ENCODE measurements at places on chromosomes 7 and 10.

DNA sequence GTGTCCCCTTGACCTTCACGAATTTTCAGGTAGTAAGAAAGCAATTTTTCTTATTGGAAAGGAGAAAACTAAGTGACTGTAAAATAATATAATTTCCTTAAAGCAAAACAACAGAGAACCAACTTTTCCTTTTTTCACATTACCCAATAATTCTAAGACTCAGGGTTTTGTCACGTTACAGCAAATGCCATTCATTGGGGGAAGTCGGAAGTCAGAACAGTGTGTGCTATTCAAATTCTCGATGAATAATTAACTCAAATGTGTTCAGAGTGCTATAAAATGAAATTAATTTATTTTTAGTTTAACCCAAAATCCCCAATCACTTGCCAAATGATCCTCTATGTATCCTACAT is 40.0 kb downstream of the DIP2C start:
- no peak for DNase-seq

GRCh38 chr10:55495555-55495954 is 694.5 kb upstream of the PCDH15 start:
- no peak for DNase-seq

GRCh38 chr10:53122281-53122680 is 349.7 kb upstream of the MBL2 start:
- no peak for DNase-seq

DNA sequence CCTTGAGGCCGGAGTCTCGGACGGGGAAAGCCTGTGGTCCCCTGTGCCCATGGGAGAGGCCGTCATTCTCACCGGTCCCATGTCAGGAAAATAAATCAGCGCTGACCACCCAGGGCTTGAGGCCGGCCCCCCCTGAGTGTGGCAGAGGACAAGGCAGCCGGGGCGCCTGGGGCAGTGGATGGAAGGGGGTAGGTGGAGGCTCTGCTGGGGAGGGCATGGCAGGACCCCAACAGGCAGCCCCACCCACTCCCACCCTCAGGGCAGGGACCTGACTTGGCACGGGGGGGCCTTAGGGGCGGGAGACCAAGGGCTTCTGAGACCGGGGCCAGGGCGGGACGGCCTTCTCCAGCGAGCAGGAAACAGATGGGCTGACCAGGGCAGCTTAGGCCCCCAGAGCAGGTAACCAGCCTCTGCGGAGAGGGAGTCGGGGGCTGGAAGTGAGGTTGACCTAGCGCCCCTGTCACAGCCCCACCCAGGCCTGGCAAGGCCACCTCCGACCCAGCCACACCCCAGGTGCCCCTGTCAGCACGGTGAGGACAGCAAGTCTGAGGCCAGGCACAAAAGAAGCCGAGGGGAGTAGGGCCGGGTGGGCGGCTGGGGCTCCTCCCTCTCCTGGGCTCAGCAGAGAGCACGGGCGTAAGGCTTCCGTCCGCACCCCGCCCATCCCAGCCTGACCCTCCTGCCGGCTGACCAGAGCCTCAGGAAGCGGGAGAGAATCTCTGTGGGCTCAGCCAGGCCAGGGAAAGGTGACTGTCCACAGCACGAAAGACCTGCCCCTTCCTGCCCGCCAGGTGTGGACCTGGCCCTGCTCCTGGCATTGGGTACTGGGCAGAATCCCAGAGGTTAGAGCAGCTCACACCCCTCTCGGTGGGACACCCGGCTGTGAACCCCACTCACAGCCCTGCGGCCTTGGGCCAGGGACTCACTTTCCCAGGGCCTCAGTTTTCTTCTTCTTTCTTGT is 87.4 kb downstream of the FOXL3 start:
- no peak for DNase-seq

DNA sequence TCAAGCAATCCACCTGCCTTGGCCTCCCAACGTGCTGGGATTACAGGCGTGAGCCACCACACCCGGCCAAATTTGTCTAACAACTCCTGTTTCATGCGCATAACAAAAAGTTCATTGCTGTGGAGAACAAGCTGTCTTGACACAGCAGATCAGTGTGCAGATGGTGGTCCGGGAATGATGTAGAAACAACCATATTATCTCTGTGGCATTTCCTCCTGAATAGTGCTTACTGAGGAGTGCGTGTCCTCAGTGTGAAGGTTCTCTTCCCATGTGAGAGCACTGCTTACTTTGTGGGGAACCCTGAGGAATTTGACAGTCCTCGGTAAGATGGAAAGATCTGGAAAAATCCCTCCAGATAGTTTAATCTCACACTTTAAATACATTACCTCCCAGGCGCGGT is 30.3 kb upstream of the ZNF438 start:
- no peak for DNase-seq

GRCh38 chr10:125103924-125104323 is 56.4 kb downstream of the CTBP2 start:
- DNase-seq = no peak

- no peak for DNase-seq
These were observed 51.8 kb downstream of the TCF7L2 start for GRCh38 chr10:113001599-113002448.

- DNase-seq = no peak
These were observed 131.5 kb upstream of the CTBP2 start for GRCh38 chr10:125291836-125292235.

DNA sequence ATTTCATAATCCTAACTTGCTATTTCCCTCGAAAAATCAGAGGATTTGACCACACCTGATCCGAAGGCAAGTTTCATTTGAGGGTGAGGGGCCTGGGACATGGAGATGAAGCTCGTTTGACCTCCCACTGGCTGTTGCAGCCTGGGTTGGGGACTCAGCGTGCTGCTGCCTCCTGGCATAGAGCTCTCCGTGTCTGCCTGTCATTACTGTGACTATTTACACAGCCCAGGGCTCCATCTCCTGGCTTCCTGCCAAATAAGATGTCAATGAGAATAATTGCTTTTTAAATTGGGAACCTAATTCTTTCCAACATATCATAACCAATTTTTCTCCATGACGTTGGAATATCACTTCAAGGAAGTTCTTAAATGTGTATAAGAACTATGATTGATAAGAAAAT is 139.3 kb upstream of the COBL start:
- no peak for DNase-seq

DNA sequence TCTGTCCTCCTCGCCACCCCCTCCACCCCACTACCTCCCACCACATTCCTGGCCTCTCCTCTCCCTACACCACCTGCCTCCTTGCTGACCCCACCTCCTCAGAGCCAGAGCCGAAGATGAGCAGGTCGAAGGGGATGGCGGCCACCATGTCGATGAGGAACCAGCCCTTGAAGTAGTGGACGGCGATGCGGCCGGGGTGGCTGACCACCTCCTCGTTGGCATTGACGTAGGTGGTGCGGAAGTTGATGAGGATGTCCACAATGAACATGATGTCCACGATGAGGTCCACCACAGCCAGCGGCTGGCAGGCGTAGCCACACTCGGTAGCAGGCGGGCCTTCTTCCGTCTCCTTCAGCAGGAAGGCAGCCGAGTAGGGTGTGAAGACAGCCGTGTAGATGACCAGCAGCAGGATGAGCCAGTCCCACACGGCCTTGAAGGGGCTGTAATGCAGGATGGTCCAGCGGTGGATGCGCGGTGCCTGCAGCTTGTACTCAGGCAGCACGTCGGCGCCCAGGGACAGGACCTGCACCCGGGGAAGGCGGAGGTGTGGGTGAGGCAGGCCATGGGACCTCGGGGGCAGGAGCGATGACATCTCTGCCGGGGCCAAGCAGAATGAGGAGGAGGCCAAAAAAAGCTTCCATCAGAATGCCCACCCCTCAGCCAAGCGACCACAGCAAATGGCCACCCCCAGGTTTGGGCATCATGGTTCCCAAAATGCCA is 25.6 kb downstream of the KCNH2 start:
- DNase-seq = no peak

DNA sequence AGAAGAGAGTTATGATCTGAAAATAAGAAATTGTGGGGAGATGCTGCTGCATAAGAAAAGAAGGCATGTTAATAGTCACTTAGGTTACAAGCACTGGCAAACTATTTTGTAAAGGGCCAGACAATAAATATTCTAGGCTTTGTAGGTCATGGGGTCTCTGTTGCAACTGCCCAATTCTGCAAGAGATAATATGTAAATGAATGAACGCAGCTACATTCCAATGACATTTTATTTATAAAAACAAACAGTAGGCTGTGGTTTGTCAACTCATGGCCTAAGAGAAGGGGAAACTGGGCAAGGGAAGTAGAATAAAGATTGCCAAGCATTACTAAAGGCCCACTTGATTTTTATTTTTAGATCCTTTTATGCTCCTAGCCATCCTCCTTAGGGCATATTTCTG is 133.1 kb downstream of the RAPGEF5 start:
- no peak for DNase-seq

DNA sequence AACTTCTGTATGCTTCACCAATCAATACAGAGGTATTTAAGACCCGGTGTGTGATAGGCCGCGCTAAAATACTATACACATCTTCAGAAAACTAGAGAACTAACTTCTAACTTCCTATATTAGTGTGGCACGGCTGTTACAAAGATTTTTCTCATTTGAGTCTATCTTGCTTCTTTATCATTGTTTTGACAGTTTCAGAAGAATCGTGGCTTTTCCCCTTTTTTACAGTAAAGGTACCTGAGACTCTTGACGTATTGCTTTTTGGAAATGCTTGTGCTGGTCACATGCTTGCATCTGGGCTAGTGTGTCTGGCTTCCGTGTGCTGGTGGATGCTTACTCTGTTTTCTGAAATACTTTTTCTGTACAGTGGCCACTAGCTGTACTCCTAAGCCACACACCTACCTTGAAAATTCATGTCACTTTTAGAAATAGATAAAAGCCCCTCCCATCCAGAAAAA is 12.7 kb downstream of the IKZF1 start:
- no peak for DNase-seq

DNA sequence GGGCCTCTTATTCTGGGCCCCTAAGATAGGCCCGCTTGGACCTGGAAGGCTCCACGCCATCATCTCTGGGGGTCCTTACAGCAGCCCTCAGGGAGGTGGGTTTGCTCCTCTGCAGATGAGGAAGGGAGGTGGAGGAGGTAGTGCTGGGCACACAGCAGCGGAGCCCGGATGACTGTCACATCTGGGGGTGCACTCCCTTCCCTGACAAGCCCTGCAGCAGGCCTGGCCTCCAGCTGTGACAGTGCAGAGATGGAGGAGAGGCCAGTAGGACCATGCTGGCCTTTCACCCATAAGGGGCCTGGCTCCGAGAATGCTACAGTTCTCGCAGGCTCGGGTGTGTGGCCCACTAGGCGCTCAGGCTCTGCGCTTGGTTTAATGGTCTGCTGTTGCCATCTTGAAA is 9.2 kb downstream of the GDF2 start:
- DNase-seq = no peak

DNA sequence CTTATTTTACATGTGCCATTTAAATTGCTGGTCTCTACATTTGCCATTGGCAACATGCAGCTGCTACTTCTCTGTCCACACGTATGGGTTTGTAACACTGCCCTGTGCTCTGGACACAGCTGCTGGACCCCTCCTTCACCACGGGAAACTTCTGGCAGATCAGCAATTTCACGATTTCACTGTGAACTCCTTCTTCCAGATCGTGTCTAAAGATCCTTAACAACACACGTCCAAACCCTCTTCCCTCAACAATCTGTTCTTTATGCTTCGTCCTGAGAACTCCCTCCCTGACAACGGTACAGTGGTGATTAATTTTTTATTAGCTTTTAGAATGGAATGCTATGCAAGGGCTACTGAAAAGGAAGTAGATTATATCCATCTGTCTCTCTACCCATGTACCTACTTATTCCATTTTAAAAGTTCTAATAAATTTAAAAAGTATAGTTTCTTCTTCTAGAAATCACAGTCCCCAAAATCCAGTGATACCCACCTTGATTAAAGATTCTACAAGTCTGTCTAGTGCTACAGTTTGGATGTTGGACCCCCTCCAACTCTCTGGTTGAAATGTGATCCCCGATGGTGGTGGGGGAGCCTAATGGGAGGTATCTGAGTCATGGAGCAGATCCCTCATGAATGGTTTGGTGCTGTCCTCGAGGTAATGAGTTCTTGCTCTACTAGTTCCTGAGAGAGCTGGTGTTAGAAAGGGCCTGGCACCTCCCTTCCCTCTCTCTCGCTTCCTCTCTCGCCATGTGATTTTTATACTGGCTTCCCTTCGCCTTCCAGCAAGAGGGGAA is 81.0 kb downstream of the KIAA1549 start:
- no peak for DNase-seq

GRCh38 chr7:107463139-107464078 is 6.4 kb upstream of the GPR22 start:
- no peak for DNase-seq

DNA sequence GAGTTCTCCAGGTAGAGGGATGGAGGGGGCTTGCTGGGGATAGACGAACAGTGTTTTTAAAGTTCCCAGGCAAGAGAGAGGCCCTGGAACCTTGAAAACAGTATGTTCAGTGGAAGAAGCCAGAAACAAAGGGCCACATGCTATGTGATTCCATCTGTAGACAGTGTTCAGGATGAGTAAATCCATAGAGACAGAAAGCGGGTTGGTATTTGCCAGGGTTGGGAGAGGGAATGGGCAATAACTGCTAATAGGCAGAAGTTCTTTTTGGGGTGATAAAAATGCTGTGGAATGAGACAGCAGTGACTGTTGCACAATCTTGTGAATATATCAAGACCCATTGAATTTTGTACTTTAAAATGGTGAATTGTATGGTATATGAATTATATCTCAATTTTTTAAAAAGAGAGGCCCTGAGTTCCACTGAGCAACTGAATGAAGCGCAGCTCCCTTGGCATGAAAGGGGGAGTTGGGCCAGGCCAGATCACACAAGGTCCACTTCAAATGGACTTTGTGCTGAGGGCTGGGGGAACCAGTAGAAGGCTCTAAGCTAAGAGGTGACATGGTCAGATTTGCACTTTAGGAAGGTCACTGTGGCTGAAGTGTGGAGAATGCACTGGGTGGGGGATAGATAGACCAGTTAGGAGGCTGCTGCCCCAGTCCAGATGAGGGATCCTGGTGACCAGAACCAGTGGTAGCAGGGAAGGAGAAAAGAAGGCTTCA is 34.0 kb downstream of the LEP start:
- no peak for DNase-seq

DNA sequence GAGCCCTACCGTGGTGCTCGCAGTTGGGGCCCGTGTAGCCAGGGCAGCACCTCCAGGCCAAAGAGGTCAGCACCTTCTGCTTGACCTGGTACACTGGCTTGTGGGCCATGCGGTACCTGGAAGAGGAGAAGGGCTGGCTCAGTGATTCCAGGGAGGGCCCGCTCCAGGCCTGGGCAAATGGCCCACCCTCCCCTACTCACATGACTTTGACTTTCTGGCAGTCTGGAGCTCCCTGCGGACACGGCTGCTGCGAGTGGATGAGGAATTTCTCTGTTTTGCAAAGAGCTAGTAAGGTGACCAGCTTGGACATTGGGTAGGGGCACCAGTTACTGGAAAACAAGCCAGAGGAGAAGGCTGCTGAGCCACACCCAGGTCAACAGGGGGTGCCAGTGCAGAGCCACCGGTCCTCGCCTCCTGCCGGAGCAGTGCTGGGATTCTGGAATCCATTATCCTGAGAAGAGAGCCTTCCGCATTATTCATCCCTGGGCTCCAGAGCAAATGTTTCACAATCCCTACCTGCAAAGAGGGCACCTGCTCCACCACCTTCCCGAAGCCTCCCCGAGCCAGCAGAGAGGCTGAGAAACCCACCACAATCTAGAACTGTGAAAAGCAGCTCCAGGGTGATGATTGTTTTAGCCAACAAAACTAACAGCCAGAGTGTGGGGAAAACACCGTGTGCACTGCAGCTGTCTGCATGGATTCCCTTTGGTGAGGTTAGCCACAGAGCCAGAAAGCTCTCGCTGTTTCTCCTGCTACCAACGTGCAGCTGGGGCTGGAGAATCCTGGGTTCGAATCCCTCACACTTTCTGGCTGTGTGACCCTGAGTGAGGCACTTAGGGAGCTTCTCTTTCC is 11.8 kb downstream of the MMRN2 start:
- DNase-seq = no peak
